ENCODE measurements at places on chromosomes 4 and X. TPM values are rescaled to one million over a fixed set of nuclear protein-coding genes. Genes with fewer than 3 reads are reported as not detected.

GRCh38 chrX:107755721-107756120 is 19.9 kb downstream of the TSC22D3 start:
- DNase-seq: no peak

- DNase-seq: peak; percentile 59
Observed at GRCh38 chr4:94406668-94407437, 44.9 kb upstream of the PDLIM5 start.

GRCh38 chr4:175807547-175807946 is 4.5 kb downstream of the GPM6A start:
- no peak for DNase-seq

- no peak for DNase-seq
Observed at GRCh38 chr4:185108669-185109068, 34.4 kb upstream of the SLC25A4 start.

- no peak for DNase-seq
Observed at GRCh38 chrX:30824275-30824674, 64.8 kb downstream of the TAB3 start.

Gene SH2D1A
- not detected for total RNA-seq

Measured in HT1080 (cell line).